T-cell (primary cell): ENCODE measurements at places on chromosomes 11 and 22.

DNA sequence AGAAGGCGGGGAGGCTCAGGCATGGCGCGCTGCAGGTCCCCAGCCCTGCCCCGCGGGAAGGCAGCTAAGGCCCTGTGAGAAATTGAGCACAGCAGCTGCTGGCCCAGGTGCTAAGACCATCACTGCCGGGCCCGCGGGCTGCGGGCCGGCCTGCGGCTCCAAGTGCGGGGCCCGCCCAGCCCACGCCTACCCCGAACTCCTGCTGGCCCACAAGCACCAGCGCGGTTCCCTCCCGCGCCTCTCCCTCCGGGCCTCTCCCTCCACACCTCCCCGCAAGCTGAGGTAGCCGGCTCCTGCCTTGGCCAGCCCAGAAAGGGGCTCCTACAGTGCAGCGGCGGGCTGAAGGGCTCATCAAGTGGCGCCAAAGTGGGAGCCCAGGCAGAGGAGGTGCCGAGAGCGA lies 4.6 kb upstream of the RDX start:
- DNase-seq: no peak

GRCh38 chr11:76614471-76615179 lies 55.9 kb downstream of the LRRC32 start:
- DNase-seq: no peak

GRCh38 chr22:30731658-30732057 lies 37.0 kb downstream of the OSBP2 start:
- no peak for DNase-seq

GRCh38 chr11:56271092-56271491 lies 2.9 kb upstream of the OR5T1 start:
- no peak for DNase-seq

DNA sequence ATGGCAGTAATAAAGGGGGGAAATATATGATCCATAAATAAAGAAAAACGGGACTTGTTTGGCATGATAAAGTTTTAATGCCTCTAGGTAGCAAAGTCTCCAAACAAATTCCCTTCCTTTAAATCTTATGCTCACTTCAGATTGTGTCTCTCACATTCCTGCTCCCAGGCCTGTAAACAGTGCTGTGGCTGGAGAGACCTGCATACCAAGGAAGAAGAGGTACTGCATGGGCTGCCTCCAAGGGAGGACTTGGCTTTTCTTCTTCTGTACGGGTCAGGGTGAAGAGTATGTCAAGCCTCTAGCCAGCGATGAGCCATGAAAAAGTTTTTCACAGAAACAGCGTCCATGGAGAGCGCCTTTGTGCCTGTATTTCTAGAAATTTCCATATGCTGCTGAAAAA lies 161.8 kb downstream of the KIRREL3 start:
- DNase-seq: no peak

- DNase-seq: no peak
Observed at GRCh38 chr22:27115816-27116256, 458.4 kb downstream of the MIAT start.

DNA sequence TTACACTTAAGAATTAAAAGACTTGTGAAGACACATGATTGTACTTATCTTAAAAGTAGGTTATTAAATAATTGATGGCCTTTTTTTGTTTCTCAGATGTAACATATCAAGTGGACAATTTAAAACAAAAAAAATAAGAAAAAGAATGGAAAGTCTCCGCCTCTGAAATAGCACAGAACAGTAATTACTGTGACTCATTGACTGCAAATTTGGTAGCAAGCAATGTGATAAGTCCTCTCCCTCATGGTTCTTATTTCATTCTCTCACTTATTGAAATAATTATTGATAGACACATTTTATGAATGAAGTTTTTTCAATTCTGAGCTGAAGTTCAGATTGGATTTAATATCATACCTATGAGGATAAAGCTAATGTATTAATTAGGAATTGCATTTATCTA lies 717.9 kb upstream of the LUZP2 start:
- no peak for DNase-seq

DNA sequence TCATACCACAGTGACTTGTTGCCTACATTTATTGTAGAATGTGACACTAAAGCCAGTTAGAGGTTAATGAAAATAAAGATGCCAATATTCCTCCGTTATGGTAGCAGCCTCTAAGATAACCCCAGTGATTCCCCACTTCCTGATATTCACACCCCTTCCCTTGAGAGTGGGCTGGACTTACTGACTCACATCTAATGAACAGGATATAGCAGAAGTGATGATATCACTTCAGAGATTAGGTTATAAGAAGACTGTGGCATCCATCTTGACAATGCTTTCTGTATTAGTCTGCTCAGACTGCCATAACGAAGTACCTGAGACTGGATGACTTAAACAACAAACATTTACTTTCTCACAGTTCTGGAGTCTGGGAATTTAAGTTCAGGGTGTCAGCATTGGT lies 149.6 kb upstream of the MTNR1B start:
- DNase-seq: no peak

DNA sequence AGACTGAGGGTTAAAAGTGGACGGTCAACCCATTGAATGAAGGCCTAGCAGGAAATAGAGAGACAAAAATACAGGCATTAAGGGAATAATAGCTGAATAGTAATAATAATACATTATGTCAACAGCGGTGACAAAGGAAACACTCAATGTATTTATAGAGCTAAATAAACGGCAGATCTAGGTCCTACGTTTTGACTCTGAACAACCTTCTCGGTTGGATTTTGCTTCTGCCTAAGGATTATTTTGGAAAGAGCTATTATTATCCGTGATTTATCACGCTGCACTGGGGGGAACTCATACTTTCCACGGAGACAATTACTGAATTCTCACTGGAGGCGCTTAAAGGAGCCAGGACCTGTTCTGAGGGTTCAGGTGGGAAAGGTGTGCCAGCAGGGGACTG lies 118.2 kb upstream of the KIRREL3 start:
- no peak for DNase-seq

DNA sequence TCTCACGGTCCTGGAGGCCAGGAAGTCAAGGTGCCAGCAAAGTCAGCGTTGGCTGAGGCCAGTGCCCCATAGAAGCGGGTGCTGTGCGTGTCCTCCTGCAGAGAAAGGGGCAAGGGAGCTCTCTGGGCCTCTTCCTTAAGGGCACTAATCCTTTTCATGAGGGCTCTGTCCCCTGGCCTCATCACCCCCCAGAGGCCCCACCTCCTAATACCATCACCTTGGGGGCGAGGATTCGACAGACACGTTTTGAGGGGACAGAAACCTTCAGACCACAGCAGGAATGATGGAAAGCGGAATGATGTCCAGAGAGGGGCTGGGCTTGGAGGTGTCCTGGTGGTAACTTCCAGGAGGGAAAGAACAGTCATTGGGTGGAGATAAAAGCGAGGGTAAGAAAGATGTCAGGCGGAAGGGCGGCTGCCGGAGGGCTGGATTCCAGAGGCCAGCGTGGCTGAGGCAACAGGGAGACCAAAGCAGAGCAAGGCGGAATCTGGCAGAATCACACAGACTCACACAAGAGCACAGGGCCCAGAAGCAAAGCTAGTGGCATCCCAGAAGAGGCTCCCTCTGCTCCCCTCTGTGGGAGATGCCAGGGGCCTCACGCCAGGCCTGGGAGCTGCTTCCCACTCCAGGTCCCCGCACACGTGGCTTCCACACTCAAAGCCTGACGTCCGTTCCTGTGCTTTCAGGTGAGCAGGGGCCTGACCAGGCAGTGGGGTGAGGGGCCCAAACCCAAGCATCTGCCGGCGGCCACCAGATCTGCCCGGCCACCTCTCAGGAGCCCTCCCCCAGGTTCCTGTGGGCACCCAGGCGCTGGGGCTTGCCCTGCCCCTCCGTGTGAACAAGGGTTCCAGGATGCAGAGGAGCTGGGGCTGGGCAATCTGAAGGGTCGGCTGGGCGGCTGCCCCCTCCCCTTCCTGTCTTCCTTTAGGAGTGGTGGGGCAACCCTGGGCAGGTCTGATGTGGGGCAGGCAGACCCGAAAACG lies 784.5 kb downstream of the BRD1 start:
- DNase-seq: no peak

DNA sequence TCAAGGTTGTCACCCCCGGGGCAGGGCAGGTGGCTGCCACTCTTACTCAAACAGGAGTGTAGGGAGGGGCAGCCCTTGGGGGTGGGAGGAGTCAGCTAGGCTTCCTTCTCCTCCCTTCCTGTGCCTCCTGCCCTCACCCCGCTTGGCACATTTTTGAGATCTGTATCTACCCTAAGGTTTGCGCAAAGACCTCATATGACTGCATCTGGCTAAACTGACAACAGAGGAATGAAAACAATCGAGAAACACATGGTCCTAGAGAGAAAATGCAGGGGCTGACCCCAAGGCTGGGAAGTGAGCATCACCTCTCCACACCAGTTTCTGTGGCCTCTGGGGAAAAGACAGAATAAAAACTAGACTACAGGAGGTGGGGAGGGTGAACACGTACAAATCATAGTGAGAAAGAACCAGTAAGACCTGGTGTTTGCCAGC lies 28.1 kb downstream of the IGSF9B start:
- peak; percentile 32 for DNase-seq

- DNase-seq: no peak
Observed at GRCh38 chr11:115942011-115942410, 437.8 kb upstream of the CADM1 start.

DNA sequence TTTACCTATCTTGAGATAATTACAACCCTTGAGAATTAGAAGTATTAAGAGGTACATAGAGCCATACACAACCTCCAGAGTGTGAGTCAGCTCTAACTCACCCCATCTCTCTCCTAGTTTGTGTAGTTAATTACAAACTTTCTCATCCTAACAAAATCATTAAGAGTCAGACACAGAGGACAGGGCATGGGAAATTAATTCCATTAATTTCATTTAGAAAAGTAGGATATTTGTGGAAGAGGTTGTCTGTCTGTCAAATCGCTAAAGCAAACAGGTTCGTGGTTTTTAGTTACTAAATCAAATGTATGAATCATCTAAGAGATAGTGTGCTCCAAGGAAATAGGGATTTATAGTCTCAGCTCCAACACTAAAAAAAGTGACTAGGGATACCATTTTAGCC lies 1261.4 kb upstream of the TENM4 start:
- no peak for DNase-seq

- no peak for DNase-seq
Observed at GRCh38 chr11:130023204-130023603, 20.6 kb upstream of the PRDM10 start.

DNA sequence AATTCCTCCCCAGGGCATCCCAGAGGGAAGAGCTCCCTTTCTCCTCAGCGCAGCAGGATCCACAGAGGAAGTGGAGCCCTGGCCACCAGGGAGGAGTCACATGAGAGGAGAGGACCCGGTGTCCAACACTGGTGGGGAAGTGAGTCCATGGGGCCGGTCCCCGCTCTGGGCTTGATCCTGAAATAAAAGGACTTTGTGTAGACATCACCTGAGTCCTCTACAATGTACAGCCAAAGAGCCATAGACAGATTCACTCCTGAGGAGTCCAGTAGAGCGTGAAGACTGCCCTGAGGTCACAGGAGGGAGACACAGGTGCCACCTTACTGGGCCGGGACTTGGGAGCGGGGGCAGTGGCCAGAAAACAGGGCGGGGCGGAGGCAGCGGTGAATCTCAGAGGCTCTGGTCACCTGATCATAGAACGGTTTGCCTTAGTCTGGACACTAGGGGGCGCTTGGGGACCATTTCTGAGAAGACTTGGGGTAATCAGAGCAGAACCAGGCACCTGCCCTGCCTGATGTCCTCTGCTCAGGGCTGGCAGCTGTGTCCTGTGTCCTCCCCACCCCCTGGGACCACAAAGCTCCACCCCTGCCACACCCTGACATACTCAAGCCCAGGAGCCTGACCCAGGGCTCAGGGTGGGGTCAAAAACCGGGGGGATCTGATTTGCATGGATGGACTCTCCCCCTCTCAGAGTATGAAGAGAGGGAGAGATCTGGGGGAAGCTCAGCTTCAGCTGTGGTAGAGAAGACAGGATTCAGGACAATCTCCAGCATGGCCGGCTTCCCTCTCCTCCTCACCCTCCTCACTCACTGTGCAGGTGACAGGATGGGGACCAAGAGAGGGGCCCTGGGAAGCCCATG lies 112.7 kb downstream of the VPREB1 start:
- DNase-seq: peak; percentile 17

- no peak for DNase-seq
Observed at GRCh38 chr11:44729063-44729462, 2.3 kb downstream of the TSPAN18 start.

- no peak for DNase-seq
Observed at GRCh38 chr11:838441-839279, 3.7 kb downstream of the POLR2L start.

DNA sequence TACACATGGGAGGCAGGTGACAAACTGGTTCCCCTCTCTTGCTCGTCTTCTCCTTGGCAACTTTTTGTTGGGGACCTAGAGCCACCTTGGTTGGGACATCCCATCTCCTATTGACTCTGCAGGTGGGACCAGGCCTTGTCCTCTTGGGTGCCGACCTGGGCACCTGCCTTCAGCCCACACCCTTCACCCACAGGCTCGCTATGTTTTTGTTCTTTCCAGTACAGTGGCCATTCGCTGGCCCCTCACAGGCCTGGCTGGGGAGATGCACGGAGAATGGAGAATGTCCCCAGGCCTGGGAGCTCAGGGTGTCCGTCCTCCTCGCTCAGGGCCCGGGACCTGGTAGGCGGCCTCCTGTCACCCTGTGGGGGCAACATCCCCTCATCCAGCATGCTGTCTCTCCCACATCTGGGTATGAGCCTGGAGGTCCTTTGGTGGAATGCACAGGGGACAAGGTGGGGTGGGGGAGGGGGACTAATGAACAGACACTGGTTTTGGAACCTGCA lies 14.9 kb upstream of the OMP start:
- DNase-seq: no peak

DNA sequence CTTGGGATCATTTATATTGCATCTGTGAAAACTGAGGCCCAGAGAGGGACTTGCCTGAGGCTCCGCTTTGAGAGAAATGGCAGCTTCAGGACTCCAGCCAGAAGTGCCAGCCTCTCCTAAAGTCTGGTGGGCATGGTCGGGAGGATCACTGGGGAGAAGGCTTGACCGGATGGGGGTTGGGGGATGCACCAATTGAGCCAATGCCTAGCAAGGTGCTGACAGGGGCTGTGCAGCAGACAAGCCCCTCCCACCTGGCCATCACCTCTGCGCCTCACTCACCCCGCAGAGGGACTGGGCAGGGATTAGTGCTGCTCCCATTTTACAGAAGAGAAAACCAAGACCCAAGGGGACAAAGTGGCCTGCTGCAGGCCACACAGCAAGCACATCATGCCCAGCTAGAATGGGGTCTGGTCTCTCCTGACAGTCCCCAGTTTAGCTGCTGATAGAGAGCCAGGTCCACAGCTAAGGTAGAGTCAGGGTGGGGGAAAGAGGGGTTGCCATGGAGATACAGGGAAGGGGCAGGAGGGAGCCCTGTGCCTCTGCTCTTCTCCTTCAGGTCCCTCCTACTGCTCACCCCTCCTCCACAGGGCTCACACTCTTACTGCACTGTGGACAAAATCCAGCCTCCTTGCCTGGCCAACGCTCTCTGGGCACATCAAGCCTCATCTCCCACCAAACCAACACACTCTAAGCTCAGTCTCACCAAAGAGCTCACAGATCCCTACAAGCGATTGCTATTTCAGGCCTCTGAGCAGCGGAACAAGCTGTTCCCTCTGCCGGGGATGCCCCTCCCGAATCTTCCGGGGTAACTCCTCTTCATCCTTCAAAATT lies 29.5 kb downstream of the TEF start:
- DNase-seq: no peak
